ENCODE measurements at places on chromosomes 13 and 19.

DNA sequence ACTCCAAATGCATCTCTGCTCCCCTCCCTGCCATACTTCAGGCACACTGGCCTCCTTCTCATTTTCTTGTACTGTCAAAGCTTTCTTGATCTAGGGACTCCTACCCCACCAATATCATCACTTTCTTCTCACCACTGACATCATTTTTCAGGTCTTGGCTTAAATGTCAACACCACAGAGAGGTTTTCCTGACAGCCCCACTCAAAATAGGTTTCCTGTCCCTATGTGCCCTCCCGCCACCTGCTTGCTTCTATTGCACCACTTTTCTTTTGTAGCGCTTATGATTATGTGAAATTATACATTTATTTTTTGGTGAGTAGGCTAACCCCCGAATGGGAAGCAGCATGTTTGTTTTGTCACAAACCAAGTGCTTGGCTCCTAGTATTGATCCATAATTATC is 164.6 kb downstream of the NDFIP2 start:
- H3K4me1 ChIP-seq: no peaks in the 10 kb centered on the region
- no peaks in the 10 kb centered on the region for H3K36me3 ChIP-seq
- H3K4me3 ChIP-seq: no peak overlapping the region
- no peak for DNase-seq
- H3K27me3 ChIP-seq: no peaks in the 10 kb centered on the region
- no peak overlapping the region for H3K27ac ChIP-seq

- H3K36me3 ChIP-seq: no peaks in the 10 kb centered on the region
- no peak overlapping the region for H3K4me3 ChIP-seq
- no peaks in the 10 kb centered on the region for H3K4me1 ChIP-seq
- no peaks in the 10 kb centered on the region for H3K27me3 ChIP-seq
Observed at GRCh38 chr13:86862137-86862536, 809.0 kb upstream of the SLITRK5 start.

DNA sequence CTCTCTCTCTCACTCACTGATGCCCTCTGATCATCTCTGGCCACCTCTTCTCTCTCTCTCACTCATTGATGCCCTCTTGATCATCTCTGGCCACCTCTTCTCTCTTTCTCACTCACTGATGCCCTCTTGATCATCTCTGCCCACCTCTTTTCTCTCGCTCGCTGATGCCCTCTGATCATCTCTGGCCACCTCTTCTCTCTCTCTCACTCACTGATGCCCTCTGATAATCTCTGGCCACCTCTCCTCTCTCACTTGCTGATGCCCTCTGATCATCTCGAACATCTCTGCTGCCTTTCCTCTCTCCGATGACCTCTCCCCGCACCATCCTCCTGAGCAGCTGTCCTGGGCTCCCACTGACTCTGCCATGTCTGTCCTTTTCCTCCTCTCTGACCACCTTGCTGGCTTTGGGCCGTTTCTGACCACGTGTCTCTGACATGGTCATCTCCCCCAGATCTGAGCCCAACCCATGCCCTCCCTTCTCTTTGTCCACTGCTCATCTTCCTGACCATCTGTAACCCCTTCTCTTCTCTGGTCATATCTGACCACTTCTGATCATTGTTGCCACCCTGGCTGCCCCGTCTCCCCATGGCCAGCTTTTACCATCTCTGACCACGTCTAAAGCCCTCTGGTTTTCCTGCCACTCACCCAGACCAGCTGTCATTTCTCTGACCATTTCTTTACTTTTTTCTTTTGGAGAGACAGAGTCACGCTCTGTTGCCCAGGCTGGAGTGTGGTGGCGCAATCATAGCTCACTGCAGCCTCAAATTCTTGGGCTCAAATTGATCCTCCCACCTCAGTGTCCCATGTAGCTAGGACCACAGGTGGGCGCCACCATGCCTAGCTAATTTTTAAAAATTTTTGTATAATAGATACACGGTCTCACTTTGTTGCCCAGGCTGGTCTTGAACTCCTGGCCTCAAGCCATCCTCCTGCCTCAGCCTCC is 2.4 kb downstream of the LRFN3 start:
- no peak for DNase-seq
- no peak overlapping the region for H3K27ac ChIP-seq
- peak overlapping the region; percentile 85 for H3K4me3 ChIP-seq

DNA sequence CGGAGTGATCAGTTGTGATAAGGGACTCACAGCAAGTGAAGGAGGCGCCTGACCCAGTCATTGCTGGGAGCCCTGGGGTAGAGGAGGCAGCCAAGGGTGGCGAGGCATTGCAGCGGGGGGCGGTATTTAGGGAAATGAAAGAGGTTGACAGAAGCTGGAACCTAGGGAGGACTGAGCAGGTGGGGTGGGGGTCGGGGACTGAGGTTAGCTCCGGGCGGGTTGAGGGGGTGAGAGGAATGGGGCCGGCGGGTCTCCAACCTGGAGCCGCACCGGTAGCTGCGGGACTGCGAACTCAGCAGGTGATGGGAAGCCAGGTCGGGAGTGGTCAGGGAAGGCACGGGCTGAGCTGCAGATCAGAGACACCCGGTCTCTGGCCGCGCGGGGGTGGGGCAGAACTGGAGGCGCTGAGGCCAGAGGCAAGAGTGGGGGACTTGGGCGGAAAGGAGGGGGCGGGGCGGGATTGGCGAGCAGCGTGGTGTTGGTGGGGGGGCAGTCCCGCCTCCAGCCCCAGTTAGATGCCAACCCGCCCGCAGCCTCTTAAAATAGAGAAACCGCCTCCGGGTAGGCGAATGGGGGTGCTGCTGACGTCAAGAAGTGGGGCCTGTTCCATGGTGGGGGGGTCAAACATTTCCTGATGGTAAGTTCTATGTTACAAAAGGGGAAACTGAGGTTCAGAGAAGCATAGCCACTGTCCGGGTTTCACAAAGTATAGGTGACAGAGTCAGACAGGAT is 1.5 kb downstream of the MAST3 start:
- H3K36me3 ChIP-seq: no peaks in the 10 kb centered on the region
- peaks cover 38% of the 10 kb centered on the region for H3K27me3 ChIP-seq
- no peak overlapping the region for H3K27ac ChIP-seq
- DNase-seq: no peak
- H3K4me3 ChIP-seq: peak overlapping the region; percentile 54

DNA sequence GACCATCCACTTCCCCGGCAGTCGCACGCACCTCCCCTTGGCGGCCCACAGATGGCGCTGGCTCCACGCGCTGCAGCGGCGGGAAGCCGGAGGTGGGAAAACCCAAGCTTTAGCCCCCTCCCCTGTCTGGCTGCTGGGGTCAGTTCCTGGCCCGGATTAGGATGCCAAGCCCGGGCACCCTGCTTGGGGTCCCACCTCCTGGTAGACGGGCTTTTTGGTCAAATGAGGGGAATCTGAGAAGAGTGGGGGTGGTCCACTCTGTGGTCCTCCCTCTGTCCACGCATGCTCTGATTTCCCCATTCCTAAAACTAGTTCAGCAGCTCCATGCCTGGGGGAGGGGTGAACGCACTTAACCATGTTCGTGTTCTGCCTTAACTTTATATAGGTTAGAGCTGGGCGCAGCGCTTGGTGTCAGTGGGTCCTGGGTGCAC is 8.1 kb upstream of the ADGRE2 start:
- DNase-seq: no peak
- no peak overlapping the region for H3K27ac ChIP-seq
- H3K27me3 ChIP-seq: no peaks in the 10 kb centered on the region
- H3K36me3 ChIP-seq: no peaks in the 10 kb centered on the region

DNA sequence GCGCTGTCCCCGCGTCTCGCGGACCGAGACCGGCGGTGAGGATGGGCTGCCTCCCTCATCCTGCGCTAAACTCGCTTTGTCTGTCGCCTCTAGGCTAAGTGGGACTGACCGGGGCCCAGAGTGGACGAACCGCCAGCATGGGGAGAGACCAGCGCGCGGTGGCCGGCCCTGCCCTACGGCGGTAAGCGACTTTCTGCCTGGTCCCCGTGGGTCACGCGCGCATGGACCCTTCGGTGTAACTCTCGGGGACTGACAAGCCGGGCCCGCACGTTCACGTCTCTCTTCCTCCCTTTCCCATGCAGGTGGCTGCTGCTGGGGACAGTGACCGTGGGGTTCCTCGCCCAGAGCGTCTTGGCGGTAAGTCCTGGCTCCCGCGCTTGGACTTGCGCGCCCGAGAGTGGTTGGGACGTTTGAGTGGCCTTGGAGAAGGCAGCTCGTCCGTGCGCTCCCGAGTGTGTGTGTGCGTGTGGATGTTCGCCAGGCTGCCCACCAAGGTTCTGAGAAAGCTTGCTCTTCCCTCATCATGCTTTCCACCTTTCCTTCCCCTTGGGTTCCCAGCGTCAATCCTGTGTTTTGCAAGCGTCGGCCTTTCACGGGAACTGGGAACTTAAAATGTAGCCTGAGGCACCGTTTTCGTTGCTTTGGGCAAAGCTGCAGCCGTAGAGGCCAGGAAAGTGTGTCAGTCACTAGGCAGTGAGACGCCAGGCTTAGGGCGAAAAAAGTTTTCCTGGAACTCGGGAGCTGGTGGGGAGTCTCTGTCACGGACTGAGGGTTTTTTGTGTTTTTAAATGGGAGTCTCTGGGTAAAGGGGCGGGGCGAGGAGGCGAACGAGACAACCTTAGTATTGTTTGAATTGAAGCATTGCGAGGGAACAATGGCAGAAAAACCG is 927 bp downstream of the COL4A2 start:
- no peaks in the 10 kb centered on the region for H3K27me3 ChIP-seq
- no peaks in the 10 kb centered on the region for H3K36me3 ChIP-seq
- peak overlapping the region; percentile 70 for H3K4me3 ChIP-seq
- no peak for DNase-seq

- H3K27me3 ChIP-seq: no peaks in the 10 kb centered on the region
- H3K27ac ChIP-seq: no peak overlapping the region
- H3K4me1 ChIP-seq: no peaks in the 10 kb centered on the region
Observed at GRCh38 chr19:7295912-7296536, 1.8 kb upstream of the INSR start.

DNA sequence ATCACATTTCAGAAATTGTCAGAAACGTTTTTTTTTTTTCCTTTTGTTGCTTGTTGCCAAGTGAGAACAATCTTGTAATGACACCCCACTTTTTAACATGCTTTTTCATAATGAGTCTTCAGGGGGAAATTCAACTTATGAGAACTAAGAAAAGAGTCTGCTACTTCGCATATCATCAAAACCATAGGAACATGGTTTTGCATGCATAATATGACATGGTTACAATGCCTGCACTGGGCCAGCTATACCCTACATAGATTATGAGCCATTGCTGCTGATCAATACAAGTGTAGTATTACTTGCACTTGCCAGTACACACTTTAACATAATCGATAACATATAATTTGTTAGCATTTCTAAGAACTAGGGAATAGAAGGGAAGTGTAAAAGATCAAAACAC is 191.0 kb upstream of the NBEA start:
- no peak overlapping the region for H3K4me3 ChIP-seq
- no peaks in the 10 kb centered on the region for H3K27me3 ChIP-seq
- no peak overlapping the region for H3K27ac ChIP-seq
- H3K4me1 ChIP-seq: peaks cover 9% of the 10 kb centered on the region

DNA sequence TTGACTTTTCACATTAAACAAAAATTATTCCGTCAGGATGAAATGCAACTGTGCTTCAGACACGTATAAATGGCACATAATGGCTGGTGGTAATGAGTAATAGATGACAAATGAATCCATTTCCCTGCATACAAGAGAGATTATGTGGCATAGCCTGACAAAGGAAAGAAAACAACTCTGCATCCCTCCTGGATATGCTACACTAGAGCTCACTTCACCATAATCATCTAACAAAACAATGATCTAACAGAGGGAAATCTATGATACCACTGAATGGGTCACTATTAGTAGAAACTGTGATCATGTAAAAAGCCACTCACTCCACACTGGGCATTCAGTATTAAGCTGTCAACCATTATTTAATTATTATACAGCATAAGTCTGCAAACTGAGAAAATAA is 1498.4 kb downstream of the EFNB2 start:
- DNase-seq: no peak
- H3K27ac ChIP-seq: no peak overlapping the region
- H3K27me3 ChIP-seq: no peaks in the 10 kb centered on the region
- no peaks in the 10 kb centered on the region for H3K4me1 ChIP-seq
- H3K4me3 ChIP-seq: no peak overlapping the region
- no peaks in the 10 kb centered on the region for H3K36me3 ChIP-seq

DNA sequence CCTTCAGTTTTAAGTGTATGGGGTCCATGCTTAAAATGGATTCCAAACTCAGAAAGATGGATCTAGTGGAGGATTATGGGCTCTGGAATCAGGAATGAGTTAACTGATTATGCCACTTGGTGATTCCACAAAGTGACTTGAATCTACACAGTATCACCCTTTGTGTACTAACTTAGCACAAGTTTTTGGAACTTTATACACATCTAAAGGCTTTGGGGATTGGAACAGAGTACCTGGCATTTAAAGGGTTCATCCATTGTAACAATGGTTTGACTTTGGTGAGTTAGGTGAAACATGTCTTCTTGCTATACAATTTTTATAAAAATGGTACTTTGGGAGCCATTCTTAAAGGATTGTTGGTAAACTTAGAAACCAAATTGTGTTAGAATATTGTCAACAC is 1.1 kb downstream of the RPL21 start:
- H3K27ac ChIP-seq: peak overlapping the region; percentile 97
- peak overlapping the region; percentile 74 for H3K4me3 ChIP-seq
- H3K36me3 ChIP-seq: peaks cover 38% of the 10 kb centered on the region
- H3K27me3 ChIP-seq: no peaks in the 10 kb centered on the region
- DNase-seq: no peak
- H3K4me1 ChIP-seq: peaks cover 58% of the 10 kb centered on the region

DNA sequence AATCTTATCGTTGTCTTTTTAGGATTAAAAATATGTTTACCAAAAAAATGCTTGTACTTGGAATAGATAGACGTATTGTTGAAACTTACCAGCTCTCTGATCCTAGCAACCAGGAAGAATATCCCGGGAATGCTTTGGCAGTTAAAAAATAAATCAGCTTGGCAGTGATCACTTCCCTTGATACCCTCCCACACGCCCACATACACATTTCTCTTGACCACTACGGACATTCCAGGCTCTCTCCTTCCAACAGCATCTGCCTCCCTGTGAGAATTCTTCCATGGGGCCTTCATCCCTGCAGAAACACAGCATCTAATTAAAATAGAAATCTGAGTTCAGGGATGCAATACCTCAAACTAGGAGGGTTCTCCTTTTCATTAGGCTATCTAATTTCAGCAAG is 57.9 kb downstream of the THSD1 start:
- no peak overlapping the region for H3K4me3 ChIP-seq
- no peaks in the 10 kb centered on the region for H3K36me3 ChIP-seq
- H3K4me1 ChIP-seq: peaks cover 7% of the 10 kb centered on the region

DNA sequence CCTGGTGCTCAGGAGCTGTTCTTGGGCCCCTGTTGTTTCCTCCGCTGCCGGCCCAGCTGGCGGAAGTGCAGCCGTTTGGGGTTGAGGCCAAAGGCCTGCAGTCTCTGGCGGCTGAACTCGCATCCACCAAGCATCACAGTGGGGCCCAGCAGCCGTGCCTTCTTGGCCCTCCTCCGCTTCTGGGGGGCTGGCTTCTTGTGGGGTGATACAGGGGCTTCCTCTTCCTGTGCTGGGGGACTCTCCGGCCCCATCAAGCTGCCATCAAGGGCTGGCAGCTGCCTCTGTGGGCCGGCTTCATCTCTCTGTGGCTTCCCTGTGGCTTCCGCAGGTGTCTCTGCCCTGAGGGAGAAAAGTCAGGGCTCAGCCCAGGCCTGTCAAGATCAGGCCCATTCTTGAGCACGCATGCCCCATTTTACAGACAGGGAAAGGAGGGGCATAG is 10.3 kb downstream of the ATG4D start:
- no peaks in the 10 kb centered on the region for H3K4me1 ChIP-seq
- H3K27me3 ChIP-seq: no peaks in the 10 kb centered on the region
- H3K36me3 ChIP-seq: no peaks in the 10 kb centered on the region
- no peak for DNase-seq

Measured in tibial nerve (tissue), 4 donors.